Caki2 (cell line): ENCODE measurements at places on chromosomes 2 and 18. TPM values are rescaled to one million over a fixed set of nuclear protein-coding genes. Genes with fewer than 3 reads are reported as not detected.
A peak's percentile ranks its signal among the peaks of the same experiment; 100 is the strongest.

SCG2 gene
- 2.4 and 3.1 TPM in 2 replicates for total RNA-seq

ADAM23 gene
- 4.4 and 7.0 TPM in 2 replicates for total RNA-seq

IMP4 gene
- total RNA-seq, result 78.6 and 105 TPM in 2 replicates

RAB6C gene
- not detected in 2 replicates for total RNA-seq

STPG4 gene
- 0.37 and 3.2 TPM in 2 replicates for total RNA-seq

ZNF2 gene
- total RNA-seq, result 3.3 and 4.4 TPM in 2 replicates

GPR45 gene
- 0.17 and 0.20 TPM in 2 replicates for total RNA-seq

CGREF1 gene
- 7.1 and 10.3 TPM in 2 replicates for total RNA-seq

DCDC2C gene
- total RNA-seq, result not detected in 2 replicates

MPP4 gene
- not detected in 2 replicates for total RNA-seq

GRCh38 chr2:54492335-54492734 lies 36.2 kb downstream of the SPTBN1 start:
- no peak for DNase-seq

DNA sequence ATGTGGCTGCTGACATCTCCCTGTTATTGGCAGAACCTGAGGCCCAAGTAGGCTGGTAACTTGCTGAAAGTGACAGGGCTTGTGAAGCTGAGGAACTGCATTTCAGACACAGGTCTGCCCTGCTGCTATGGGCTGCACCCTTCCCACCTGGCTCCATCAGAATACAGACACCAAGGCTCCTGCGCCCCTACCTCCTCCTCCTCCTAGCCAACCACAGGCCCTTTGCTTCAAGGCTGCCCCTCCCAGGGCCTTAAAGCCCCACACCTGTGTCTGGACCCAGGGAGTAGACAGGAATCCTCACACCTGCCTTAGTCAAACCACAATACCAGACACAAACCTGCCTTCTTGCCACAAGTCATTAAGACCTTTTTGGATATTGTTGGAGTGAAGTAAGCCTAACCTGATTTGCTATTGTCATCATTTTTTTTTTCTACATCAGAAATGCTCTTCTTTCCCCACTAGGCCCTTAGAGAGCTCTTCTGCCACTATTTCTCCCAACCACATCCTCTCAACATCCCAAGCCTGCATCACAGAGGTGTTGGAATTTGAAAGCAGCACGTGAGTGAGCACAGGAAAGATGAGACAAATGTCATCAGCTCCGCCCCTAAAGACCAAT lies 489.7 kb downstream of the EIPR1 start:
- DNase-seq, result no peak

DNA sequence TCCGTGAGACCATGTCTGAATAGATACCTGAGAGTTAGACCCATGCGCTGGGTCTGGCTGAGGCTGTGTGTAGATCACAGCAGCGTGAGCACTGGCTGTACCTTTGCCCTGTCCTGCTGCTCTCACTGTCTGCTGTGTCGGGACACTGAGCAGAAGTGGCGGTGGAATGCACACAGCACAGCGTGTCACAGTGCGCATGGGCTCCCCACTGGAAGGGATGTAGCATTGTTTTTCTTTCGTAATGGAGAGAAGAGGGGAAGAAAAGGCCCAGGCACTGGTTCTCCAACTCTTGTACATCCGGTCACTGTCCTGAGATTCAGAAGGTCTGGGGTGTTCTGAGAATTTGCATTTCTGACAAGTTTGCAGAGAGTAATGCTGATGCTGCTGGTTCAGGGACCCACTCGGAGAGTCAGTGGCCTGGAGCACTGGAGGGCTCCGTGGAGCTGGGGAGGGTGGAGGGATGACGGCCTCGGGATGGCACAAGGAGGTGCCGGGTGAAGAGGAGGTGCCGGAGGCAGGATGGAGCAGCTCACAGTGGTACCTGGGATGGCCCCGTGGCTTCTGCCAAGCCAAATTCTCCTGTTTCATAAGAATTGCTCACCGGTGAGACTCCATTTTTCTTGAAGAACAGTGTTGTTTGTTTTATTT lies 252.8 kb downstream of the LDLRAD4 start:
- no peak for DNase-seq

- peak; percentile 46 for DNase-seq
These were observed 42.5 kb downstream of the CPO start for GRCh38 chr2:206981739-206982340.

DNA sequence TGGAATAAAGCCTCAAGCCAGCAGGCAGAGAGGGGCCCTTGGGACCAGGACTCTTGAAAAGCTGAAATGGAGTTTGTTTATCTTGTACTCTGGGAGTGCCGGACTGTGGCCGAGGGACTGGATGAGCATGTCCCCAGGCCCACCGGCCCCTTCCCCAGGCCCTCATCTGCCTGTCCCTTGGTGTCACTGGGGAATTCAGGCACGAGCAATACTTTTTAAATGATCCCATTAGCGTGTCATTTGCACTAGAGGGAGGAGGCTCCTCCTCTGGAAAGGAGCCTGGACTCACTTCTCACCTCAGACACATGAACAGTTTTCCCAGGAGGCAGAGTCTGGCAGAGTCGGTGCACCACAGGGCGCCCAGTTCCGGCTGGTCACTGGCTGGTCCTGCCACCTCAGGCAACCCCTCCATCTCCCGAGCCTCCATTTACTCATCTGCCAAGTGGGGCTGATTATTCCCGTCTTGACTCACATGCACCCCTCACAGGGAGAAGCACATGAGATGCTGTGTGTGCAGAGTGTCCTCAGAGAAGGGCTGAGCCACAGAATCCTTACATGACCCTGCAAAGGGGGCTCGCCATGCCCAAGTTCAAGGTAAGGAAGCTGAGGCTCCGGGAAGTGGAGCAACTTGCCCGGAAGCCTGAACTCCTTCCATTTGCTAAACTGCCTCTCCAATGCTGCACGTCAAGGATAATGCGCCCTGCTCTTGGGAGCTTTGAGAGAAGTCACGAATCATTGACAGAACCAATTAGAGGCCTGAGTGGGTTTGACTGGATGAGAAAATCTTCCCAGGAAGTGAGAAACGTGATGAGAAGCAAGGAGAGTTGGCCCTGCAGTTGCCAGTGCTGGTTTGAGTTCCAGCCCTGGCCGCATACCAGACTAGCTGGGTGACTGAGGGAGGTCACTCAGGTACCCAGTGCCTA lies 26.7 kb downstream of the CIB4 start:
- peak; percentile 30 for DNase-seq

- no peak for DNase-seq
These were observed 3.8 kb upstream of the ATP8B1 start for GRCh38 chr18:57806978-57807285.

- DNase-seq, result no peak
These were observed 161.0 kb downstream of the IRS1 start for GRCh38 chr2:226638576-226638975.

GRCh38 chr18:54762386-54762785 lies 65.9 kb upstream of the RAB27B start:
- no peak for DNase-seq

DNA sequence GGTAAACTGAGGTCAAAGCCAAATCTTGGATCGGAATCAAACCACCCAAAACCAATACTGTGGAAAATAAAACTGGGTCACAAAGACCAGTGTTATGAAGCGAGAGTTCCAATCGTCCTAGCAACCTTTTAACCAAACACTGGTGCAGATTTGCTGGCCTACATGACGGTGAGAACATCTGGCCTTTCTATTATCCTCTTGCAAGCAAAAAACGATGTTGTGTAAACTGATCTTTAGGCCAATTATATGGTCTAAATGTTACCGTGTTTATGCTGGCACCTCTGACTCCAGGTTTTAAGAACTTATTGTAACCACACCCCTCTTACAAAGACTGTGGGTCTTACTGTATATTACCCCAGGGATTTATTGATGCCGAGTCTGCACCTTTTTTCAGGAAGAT lies 145.9 kb downstream of the GFPT1 start:
- no peak for DNase-seq

- no peak for DNase-seq
These were observed 5.9 kb downstream of the ARID5A start for GRCh38 chr2:96542357-96542977.

GRCh38 chr2:2747797-2748301 lies 416.8 kb upstream of the MYT1L start:
- DNase-seq, result no peak

DNA sequence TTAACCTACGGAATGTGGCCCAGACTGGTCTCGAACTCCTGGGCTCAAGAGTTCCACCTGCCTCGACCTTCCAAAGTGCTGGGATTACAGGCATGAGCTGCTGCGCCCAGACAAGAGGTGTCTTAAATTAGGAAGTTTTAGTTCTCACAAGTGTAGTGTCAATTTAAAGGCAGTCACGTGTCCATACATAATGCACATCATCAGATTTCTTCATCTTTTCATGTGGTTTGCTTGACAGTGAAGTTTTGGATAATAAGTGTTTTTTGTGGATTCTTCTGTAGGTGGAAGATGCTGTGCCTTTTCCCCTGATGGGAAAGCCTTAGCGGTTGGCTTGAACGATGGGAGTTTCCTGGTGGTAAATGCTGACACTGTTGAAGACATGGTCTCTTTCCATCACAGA lies 147.5 kb downstream of the RTN4 start:
- no peak for DNase-seq

- DNase-seq, result no peak
These were observed 90.0 kb downstream of the COMMD1 start for GRCh38 chr2:61995515-61995914.

GRCh38 chr18:12882453-12883371 lies 1.3 kb downstream of the PTPN2 start:
- DNase-seq, result peak; percentile 16

DNA sequence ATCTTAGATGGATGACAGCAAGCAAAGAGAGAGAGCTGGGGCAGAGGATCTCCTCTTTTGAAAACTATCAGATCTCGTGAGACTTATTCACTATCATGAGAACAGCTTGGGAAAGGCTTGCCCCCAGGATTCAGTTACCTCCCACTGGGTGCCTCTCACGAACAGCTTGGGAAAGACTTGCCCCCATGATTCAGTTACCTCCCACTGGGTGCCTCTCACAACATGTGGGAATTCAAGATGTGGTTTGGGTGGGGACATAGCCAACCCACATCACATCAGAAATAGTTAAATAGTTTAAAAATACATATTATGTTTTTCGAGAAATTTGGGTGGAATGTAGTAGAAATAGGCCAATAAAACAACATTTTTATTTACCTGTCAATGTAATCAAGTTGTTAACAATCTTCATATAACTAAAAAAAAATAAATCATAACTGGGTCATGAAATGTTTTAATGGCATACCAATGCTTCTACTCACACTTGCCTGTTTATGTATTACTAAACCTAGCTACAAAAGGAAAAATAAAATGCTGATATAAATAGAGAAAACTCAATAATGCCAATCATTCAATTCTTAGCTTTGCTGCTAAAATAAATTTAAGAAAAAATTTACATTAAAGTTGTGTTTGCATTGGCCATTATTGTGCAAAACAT lies 608.9 kb downstream of the SUCLG1 start:
- no peak for DNase-seq

- DNase-seq, result no peak
These were observed 10.4 kb upstream of the CUL3 start for GRCh38 chr2:224595518-224595917.

GRCh38 chr2:207161247-207162123 lies 4.3 kb downstream of the KLF7 start:
- DNase-seq, result peak; percentile 41
